ENCODE measurements at places on chromosomes 16 and 17.

- DNase-seq = no peak
Measured at GRCh38 chr16:78277321-78278055, 178.0 kb downstream of the WWOX start.

GRCh38 chr17:77535435-77535834 is 394.7 kb downstream of the SEC14L1 start:
- no peak for DNase-seq

DNA sequence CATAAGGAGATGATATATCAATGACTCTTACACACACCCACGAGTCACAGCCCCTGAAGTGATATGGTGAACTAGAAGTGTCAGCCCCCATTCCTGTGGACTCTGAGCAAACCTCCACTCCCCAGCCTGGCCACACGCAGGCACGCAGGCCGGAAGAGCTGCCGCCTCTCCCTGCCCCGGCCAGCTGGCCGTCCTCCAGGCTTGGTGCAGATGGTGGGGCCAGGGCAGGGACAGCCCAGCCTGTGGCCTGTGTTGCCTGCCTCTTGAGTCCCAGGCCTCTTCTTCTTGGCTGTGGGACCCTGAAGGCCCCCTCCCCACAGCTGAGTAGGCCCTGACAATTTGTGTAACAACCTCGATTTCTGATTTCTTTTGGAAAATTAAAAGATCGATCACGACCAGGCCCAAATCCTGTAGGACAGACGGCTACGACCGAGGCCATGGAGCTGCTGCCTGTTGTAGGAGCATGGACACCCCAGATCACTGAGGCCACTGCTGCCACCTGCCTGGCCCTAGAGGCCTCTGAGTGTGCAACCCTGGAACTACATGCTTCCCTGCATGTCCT is 10.0 kb upstream of the MPRIP start:
- DNase-seq = no peak

DNA sequence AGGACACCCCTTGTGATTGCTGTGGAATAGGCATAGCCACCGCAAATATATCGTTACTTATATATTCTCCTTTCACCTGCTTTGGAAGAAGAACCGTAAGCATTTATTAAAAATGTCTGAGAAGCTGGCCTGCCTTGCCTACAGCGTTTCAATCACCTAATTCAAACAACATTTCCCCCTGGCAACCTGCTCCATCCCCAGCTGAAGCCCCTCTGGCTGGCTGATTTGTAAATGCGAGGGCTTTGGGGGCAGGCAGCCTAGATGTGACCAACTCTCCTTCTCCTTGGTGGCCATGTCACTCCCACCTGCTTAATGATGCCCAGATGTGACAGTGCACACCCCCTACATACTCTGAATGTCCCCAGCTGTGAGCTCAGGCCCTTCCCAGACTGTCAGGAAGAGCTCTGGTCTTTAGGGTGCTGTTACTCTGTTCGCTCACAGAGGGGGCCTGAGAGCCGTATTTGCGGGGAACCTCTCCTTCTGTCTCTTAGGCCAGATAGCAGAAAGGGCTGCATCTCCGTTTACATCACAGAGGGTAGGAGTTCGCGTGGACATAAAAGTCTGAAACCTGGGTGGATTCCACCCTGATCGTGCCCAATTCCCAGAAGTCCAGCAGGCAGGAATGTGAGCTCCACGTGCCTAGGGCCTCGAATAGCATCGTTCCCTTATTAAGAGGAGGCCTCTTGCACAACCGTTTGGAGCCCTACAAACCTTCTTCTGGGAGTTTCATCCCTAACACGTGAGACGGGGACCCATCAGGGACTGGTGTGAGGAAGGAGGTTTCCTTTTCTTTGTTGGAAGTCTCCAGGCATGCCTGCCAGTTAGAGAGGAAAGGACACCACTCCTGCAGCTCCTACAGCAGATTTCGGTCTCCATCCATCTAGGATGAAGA is 2.4 kb upstream of the SDK2 start:
- DNase-seq = no peak

- DNase-seq = no peak
Measured at GRCh38 chr17:74680941-74681340, 31.8 kb downstream of the CD300LF start.

DNA sequence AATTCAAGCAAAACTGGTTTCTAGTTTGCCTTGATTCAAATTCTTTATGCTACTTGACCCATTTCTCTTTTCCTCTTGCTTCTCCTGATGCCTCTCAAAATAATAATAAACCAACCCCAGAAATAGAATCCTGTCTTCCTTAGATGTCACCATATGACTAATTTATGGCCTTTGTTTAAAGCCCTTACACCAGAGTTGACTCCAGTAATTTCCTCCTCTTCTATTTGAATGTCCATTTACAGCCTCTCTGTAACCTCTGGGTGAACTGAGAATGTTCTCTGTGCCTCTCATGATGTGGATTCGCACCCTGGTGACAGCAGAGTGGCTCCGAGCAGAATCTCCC is 31.5 kb downstream of the ZFHX3 start:
- DNase-seq = no peak

GRCh38 chr16:5024632-5025031 is 9.1 kb downstream of the NAGPA start:
- DNase-seq = no peak
